ENCODE measurements at places on chromosomes 13 and 19.

DNA sequence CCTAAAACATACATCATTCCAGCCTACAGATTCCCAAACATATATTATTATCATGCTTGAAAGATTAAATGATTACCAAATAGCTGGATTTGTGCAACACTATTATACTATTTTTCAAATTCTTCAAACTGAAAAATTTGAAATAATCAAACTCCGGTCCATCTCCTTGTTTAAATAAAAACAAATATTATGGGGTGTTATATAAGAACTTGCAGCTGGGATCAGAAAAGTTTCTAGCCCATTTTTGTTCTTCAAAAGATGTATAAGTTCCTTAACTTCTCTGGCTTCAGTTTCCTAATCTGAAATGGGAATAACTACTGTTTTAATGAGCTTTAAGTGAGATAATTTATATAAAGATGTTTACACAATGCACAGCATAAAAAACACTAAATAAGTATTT lies 422.9 kb downstream of the PCDH9 start:
- DNase-seq, result no peak

- no peak for DNase-seq
Observed at GRCh38 chr19:10976131-10976892, 15.5 kb downstream of the SMARCA4 start.

- DNase-seq, result no peak
Observed at GRCh38 chr19:28631961-28632360, 581.0 kb downstream of the UQCRFS1 start.

DNA sequence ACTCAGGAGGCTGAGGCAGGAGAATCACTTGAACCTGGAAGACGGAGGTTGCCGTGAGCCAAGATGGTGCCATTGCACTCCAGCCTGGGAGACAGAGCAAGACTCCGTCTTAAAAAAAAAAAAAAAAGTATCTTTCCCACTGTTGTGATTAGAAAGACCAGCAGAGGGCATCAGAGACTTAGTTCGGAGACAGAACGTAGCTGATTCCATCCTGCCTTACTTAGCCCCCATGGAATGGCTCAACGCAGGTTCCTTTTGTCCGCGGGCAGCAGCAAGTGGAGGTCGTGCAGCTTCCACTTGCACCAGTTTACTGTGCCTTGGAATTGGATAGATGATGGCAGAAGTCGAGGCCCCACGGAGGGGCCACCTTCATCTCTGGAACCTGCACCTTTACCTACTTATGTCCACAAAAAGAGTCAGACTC lies 8.1 kb downstream of the TIMM29 start:
- no peak for DNase-seq

GRCh38 chr19:8451885-8452284 lies 7.1 kb downstream of the HNRNPM start:
- DNase-seq, result no peak

GRCh38 chr13:101757446-101758039 lies 305.1 kb downstream of the ITGBL1 start:
- DNase-seq, result no peak

DNA sequence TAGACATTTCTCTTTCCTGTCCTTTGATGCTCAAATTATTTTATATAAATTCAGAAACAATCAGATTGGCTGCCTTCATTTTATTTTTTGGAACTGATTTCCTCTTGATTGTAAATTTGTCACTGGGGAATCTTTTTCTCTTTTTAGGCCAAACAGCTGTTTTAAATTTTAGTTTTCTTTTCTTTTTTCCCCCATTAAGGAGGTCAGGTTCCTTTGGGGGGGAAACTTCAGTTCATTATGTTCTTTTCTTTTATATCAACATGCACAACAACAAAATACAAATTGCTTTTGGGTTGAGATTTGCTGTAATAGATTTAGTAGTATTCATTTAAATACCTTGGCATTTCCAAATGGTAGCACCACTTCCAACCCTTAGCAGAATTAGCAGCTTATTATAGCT lies 264.8 kb upstream of the SPRY2 start:
- no peak for DNase-seq

DNA sequence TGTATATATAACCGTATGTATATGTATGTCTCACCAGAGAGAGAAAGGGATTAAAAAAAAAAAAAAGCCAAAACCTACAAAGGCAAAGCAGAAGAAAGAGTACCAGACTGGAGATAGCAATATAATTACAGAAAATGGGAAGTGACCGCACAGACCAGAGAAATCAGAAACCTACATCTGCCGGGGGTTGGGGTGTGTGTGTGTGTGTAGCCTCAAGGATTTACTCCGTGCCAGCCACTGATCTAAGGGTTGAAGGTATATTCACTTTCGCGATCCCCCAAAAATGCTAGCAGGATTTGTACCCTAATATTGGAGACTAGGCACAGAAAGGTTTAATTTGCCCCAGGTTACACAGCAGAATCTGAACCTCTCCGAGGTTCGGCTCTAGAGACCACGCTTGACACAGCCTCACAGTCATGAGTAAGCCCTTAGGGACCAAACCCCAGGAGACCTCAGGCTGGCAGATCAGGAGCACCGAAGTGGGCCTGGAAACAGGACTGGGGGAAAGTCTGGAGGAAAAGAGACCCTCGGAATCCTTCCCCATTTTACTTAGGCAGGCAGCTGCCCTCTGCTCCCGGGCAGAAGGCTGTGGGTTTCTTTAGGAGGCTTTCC lies 14.8 kb downstream of the ARL11 start:
- DNase-seq, result no peak

- DNase-seq, result no peak
Observed at GRCh38 chr13:66098931-66099628, 1131.1 kb downstream of the PCDH9 start.

DNA sequence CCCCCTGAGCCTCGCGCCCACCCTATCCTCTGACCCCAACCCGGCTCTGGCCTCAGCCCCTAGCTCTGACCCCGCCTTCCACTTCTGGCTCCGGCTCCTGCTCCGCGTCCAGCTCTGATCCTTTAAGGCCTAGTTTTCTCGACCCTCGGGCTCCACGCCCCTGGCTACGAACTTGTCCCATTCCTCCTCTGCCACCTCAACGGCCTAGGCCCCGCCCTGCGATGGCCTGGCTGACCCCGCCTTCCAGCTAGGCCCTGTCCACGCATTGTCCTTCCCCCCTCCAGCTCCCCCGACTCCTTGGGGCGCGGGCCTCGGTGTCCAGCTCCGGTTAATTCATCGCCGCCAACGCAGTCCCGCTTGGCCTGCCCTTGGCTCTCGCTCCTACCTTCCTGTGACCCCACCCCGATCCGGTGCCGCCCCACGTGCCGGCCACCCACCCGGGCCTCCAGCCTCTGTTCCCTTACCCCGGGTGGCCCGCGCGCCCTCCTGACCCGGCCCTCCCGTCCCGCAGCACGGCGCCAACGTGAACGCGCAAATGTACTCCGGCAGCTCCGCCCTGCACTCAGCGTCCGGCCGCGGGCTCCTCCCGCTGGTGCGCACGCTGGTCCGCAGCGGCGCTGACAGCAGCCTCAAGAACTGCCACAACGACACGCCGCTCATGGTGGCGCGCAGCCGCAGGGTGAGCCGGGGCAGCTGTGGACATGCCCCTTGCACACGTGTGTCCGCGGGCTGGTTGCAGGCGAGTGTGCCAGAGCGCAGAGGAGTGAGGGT lies 9.4 kb downstream of the BCL3 start:
- no peak for DNase-seq

DNA sequence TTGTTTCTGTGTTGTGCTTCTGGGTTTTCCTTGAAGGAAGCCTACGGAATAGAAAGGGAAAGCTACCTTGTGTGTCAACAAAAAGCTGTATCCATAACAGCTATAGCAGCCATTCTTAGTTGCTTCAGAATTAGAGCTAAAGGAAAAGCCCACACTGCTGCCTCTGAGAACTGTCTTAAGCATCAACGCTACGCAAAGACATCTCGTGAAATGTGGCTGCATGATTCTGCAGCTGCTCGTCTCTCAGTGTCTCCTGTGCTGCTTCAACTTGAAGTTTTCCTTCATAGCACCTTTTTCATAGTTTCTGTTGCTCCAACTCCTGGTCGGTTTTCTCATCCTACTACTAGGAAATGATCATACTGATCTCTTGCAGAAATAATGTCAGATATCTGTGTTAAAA lies 140.9 kb upstream of the MAB21L1 start:
- DNase-seq, result no peak

DNA sequence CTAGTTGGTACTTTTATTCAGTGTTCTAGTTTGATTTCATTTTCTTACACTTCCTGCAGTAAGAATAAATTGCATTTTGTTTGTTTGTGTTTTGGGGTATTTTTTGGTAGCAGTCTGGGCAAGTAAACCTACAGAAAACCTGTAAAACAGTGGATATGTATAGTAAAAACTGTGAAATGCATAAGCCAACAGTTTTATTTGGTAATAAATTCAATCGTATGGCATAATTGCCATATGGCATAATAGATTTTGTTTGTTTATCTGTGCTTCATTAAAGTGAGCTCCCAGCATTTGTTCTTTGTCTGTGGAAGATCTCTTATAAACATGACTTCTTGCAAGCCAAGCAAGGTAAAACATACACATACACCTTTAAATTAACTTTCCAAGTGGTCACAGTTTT lies 111.9 kb downstream of the PCDH9 start:
- DNase-seq, result no peak

- no peak for DNase-seq
Observed at GRCh38 chr19:48400018-48400742, 6.7 kb downstream of the GRIN2D start.

- no peak for DNase-seq
Observed at GRCh38 chr19:48613024-48613851, 1.6 kb downstream of the FAM83E start.

DNA sequence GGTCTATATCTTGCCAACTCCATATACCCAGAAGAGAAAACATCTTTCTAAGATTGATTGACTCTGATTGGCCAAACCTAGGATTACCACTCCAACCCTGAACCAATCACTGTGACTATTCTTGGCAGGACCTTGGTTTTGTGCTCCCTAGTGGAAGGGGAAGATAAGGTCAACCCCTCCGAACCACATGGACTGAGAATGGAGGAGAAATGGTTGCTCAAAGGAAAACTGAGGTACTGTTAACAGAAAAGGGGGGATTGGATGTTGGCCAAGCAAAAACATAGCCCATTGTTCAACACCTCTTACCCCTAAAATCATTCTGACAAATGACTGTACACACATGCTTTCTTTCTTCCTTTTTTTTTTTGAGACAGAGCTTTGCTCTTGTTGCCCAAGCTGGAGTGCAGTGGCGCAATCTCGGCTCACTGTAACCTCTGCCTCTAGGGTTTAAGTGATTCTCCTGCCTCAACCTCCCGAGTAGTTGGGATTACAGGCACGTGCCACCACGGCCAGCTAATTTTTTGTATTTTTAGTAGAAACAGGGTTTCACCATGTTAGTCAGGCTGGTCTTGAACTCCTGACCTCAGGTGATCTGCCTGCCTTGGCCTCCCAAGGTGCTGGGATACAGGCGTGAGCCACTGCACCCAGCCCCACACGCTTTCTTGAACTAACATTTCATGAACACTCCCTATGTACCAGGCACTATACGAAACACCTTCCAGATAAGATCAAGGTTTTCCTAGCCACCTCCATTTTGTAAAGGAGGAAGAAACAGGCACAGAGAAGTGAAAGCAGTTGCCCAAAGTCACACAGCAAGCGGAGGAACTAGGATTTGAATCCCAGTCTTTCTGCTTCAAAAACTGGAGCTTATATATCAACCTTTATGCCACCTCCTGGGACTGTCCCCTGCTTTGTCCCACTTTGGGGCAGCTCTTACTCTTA lies 6.5 kb downstream of the MEIOSIN start:
- DNase-seq, result no peak

DNA sequence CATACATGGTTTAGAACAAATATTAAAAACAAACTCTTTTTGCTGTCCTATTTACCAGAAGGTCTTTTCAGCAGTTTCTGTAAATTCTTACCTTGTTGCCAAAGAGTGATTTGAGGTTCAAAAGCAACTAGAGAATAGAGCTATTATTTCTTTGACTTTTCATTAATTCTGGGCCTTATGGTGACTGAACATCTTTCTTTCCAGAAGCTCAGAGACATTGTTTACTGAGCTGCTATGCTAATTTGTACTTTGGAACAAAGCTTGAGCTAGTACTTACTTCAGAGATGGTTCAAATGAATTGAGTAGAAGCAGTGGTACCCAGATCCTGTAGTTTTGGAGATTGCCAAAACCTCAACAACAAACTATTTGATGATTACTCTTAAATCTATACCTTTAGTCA lies 331.2 kb downstream of the SPRY2 start:
- no peak for DNase-seq

GRCh38 chr13:18992791-18993190 lies 188.8 kb downstream of the TUBA3C start:
- no peak for DNase-seq

- DNase-seq, result no peak
Observed at GRCh38 chr13:99285432-99286182, 21.6 kb downstream of the GPR183 start.

DNA sequence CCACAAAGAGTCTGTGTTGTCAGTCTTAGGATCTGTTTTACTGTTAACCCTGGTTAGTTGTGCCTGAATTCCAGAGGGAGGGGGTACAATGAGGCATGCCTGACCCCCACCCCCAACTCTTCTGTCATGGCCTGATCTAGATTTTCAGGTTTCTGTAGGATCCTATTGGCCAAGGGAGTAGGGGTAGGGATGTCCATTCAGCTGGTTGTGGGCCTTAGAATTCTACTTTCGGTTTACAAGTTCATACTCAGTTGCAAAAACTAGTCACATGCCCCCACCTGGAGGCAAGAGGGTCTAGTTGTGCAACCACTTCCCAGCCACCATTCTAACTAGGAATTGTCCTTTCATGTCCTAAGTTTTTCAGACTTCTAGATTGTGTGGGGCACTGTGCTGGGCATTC lies 94.3 kb upstream of the MBNL2 start:
- DNase-seq, result no peak

DNA sequence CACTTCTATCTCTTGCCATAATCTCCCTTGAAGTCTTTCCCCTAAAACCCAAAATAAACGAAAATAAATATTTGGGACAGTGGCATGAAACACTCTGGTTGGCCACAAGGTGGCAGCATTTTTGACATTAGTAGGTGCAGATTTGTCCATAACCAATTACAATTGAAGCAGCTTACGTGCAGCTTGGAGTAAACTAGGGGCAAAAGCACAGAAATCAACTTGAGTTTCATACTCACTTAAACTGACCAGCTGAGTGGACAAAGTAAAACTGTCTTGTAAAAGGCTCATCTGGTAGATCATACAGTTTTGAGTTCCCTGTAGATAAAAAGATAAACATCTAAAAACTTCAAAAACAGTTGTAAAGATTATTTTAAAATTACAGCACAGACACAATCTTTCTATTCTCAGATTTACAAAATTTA lies 18.8 kb downstream of the PDCD5 start:
- DNase-seq, result peak; percentile 27

GRCh38 chr13:76813000-76813691 lies 73.1 kb downstream of the KCTD12 start:
- DNase-seq, result no peak

GRCh38 chr13:60165391-60166099 lies 1.8 kb upstream of the DIAPH3 start:
- DNase-seq, result no peak

DNA sequence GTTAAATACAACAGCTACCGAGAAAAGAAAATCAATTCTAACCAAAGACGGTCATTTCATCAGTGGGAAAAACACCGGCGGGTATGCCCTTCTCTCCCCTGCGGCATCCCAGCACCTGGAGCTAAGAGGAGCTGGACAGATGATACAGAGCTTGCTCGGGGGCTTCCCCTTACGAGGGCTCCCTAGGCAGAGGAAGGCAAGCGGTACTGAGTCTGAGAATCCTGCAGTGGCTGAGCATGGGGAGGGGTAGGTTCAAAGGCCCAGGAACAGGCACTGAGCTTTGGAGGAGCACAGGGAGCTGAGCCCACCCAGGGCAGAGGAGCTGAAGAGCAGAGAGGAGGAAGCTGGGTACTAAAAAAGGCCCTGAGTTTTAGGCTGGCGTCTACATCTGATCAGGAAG lies 12.7 kb downstream of the STK24 start:
- no peak for DNase-seq

GRCh38 chr13:105627270-105627669 lies 908.2 kb downstream of the EFNB2 start:
- DNase-seq, result no peak

All from activated naive CD4-positive, alpha-beta T cell treated with anti-CD3 and anti-CD28 coated beads, Interleukin-2, amount 50 U/mL, for 16 hours (primary cell).